ENCODE measurements at places on chromosomes 3 and 15.

DNA sequence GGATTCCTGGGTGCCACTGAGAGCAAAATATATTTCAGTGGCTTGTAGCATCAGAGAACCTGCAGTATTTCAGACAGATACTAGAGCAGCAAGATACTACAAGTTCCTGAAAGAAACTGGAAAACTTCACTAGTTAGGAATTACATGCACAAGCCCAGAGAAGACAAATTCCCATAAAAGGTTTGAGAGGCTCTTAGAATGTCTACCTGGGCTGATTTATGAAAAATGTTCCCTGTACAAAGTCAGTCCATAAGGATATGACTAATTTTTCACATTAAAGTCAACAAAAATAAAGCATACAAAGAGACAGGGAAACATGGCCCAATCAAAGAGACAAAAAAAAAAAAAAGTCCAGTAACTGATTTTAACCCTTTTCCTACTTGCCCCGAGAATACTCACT lies 302.6 kb downstream of the POLQ start:
- DNase-seq, result no peak

GRCh38 chr15:100901296-100901695 lies 17.9 kb upstream of the LRRK1 start:
- no peak for DNase-seq

GRCh38 chr15:94306700-94307650 lies 75.6 kb downstream of the MCTP2 start:
- peak; percentile 85 for DNase-seq

DNA sequence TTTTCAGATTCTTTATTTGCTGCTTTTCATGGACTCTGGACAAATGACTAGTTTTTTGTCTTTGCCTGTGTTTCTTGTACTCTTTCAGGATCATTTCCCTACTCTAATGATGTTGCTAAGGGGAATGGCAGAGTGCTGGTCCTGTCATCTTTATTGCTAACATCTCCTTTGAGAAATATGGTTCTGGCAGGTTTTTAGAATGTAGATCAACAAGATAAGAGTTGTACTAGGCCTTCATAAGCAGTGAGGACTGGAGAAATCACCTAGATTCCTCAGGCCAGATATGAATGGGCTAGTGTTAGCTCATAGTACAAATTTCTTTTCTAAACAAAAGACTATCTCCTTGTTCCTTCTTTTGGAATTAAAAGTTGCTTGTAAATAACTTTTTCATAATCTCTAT lies 156.0 kb downstream of the UBE2E2 start:
- DNase-seq, result no peak

GRCh38 chr3:127349501-127350171 lies 61.8 kb upstream of the PRR20G start:
- no peak for DNase-seq

GRCh38 chr3:58112185-58112535 lies 98.6 kb downstream of the DNASE1L3 start:
- no peak for DNase-seq

DNA sequence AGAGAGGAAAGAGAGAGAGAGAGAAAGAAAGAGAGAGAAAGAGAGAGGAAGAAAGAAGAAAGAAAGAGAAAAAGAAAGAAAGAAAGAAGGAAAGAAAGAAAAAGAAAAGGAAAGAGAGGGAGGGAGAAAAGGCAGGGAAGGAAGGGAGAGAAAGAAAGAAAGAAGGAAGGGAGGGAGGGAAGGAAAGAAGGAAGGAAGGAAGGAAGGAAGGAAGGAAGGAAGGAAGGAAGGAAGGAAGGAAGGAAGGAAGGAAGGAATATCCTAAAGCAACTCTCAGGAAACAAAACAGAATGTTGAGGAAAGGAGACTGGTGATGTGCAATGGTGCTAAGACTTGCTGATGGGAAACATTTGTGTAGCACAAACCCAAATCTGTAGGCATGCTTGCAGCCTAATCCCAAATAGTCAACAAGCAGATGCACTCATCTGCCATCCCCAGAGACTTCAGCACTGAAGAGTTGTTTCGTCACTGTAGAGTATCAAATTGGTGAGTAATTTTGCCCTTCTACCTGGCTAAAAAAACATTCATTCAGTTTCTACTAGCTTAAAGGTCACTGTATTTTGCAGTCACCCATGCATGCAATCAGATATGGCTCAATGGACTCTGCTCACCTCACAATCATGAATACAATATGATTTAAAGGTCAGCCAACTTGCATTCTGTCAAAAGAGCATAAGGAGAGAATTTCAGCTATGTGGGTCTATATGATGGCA lies 480.3 kb downstream of the FGF12 start:
- DNase-seq, result no peak

DNA sequence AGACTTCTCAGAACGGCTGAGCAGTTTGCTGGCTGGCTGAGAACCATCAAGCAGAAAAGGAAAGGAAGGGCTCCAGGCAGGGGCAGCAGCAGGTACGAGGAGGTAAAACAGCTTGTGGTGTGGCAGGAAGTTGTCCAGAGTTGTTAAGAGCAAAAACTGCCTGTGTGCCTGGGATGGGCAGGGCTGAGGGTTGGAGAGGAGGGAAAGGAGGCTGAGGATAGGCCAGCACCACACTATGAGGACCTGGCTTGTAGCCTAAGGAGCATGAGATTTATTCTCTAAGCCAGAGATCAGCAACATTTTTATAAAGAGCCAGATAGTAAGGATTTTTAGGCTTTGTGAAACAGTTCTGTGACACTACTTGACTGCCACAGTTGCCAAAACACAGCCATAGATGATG lies 8.0 kb downstream of the IGSF10 start:
- DNase-seq, result no peak

- no peak for DNase-seq
These were observed 16.8 kb downstream of the TMC3 start for GRCh38 chr15:81357180-81357686.

DNA sequence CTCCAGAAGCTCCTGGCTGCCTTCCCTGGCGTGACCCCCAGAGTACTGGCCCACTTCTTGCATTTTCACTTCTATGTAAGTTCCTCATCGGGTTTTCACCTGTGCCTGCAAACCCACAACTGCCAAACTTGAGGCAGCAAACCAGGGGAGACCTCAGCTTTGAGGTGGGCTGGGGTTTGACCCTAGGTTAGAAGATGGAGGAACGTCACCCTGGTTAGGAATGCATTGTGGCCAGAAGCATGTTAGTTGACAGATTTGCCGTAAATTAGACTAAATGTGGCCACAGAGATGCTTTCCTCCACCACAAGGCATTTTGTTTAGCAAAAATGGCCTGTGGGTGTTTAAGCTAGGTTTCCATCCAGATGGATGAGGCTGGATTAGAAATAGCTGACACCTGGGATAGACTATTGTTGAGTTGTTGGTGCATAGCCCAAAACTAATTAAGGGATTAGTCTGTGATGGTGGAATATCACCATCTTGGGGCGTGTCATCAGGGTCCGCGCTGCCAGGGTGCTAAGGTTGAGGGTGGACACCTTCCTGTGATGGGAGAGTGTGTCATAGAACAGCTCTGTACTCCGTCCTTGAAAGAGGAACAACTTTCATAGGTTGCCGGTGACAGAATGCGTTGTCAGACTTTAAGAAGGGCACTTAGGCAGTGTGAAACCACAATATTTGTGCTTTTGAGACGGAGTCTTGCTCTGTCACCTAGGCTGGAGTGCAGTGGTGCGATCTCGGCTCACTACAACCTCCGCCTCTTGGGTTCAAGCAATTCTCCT lies 3.6 kb downstream of the NISCH start:
- no peak for DNase-seq

DNA sequence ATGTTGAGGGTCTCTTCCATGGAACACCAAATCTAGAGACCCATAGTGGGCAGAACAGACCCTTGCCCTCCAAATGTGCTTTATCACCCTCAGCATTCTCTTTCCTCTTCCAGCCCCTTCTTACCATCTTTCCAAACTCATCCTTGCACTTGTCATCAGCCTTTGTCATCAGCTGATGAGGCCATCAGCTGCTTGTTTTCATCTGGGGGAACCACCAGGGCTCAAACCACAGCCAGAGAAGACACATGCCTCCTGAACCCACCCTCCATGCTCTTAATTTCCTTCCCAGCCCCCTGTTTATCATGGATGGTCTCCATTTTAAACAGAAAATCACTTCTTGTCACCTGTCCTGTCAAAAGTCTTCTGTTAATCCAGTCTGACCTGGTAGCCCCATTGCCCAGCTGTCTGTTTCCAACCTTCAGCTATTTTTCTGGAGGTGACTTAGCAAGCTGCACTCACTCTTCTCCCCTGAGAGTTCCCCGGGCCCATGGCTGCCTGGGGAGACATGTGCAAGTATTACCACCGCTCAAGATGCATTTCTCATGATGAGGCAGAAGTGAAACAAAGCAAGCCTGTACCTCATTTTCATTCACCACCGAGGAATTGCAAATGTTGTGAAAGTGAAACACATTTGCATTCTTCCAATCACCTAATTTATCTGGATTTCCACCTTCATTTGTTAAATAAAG lies 14.7 kb upstream of the SYNM start:
- DNase-seq, result no peak

DNA sequence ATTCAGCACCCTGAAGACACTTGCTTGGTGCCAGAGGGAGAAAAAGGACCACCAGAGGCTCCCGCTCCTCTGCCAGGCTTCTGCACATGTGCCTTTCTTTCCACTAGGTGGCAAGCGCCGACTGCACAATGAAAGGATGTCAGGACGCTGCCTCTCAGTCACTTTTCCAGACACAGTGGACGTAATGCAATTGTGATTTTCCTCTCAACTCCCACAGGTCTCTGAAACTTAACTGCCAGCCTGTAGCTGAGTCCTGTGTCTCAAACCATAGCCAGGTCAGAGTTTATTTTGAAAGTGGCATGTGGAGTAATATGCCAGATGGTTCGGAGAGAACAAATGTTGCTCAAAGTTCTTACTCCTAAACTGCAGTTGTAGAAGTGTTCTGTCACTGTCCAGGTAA lies 162.9 kb downstream of the ITPR1 start:
- DNase-seq, result peak; percentile 79

Data from astrocyte of the spinal cord (primary cell).